ENCODE measurements at places on chromosomes 7 and 10. TPM values are rescaled to one million over a fixed set of nuclear protein-coding genes. Genes with fewer than 3 reads are reported as not detected.

NRG3 gene
- total RNA-seq = not detected

DNA sequence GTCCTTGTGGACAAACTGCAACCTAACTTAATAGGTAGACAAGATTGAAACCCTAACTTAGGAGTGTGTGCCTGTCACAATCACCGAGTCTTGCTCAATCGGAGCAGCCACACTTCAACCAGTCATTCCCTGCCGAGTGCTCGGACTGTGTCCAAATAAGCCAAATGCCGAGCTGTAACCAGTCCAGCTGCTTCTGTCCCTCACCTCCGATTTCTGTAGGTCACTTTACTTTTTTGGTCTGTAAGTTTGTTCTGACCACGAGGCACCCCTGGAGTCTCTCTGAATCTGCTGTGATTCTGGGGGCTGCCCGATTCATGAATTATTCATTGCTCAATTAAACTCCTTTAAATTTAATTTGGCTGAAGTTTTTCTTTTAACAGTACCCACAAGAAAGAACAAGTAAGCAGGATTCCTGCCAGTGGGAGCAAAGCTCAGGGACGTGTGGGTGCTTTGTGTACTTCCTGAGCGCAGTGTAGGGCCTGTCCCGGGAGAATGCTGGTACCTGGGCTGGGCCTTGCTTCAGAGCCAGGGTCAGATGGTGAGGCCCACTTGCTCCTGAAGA is 140.1 kb downstream of the ACTR3B start:
- H3K27ac ChIP-seq = no peak overlapping the region
- no peak overlapping the region for H3K4me3 ChIP-seq
- H3K4me1 ChIP-seq = no peaks in the 10 kb centered on the region
- DNase-seq = no peak
- peaks cover 4% of the 10 kb centered on the region for H3K27me3 ChIP-seq
- no peaks in the 10 kb centered on the region for H3K36me3 ChIP-seq

DNA sequence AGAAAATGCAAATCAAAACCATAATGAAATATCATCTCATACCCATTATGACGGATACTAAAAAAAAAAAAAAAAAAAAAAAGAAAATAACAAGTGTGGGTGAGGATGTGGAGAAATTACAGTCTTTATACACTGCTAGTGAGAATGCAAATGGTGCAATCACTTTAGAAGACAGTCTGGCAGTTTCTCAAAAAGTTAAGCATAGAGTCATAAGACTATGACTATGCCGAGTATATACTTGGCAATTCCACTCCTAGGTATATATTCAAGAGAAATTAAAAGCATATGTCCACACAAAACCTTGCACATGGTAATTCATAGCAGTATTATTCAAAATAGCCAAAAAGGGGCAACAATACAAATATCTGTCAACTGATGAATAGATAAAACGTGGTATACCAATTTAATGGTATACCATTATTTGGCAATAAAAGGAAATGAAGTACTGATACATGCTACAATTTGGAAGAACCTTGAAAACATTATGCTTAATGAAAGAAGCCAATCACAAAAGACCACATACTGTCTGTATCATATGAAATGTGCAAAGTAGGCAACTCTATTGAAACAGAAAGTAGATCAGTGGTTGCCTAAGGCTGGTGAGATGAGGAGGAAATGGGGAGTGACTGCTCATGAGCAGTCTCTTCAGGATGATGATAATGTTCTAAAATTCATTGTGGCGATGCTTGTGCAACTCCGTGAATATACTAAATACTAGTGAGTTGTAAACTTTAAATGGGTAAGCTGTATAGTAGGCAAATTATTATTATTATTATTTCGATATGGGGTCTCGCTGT is 90.1 kb upstream of the NANOS1 start:
- H3K4me3 ChIP-seq = no peak overlapping the region
- no peaks in the 10 kb centered on the region for H3K36me3 ChIP-seq
- DNase-seq = no peak
- no peak overlapping the region for H3K27ac ChIP-seq

DNA sequence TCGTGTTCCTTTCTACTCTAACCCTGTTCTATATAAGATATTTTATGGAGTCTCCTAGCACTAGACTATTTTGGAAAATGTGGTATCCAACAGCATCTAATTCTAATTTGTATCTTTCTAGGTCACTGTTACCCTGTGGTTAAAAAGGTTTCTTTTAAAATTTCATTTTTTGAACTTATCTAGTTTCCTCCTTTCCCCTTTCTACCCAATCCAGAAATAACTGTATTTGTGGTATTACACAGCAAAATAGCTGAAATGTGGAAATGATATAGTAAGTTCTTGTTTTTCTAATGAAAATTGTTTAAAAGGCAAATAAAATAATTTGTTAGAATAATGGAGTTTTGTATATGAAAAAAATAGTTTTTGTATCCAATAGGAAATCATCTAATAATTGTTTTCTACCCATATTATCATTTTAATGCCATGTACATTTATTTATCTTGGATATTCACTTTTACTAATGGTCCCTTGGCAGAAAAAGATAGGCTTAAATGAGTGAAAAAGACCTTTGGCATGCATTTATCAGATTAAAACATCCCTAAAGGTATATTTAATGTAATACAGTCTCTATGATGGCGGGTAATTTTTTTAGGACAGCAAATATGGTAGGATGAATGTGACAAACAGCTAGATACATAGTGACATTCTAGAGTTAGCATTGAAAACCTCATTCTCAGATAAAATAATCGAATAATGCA is 175.5 kb upstream of the PLXDC2 start:
- H3K4me1 ChIP-seq = peaks cover 4% of the 10 kb centered on the region
- no peak overlapping the region for H3K27ac ChIP-seq
- H3K27me3 ChIP-seq = no peaks in the 10 kb centered on the region
- H3K4me3 ChIP-seq = no peak overlapping the region
- DNase-seq = no peak
- H3K36me3 ChIP-seq = no peaks in the 10 kb centered on the region

DNA sequence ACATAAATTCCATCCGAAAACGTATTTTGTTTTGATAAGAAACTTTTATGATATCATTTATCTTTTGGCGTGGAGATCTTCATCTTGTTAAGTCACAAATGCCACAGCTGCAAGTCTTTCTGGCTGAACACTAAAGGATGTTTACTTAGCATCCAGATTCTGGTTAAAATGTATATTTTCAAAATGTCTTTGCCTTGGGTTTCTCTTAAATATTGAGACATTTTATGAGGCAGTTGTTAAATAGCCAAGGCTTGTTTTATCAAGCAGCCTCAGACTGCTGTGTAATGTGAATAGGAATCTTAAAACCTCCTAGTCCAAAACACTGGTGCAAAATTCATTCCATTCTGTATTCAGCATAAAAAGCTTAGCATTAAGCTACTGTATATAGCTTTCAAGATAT is 136.3 kb upstream of the FZD1 start:
- H3K4me3 ChIP-seq = no peak overlapping the region
- no peaks in the 10 kb centered on the region for H3K4me1 ChIP-seq
- no peak overlapping the region for H3K27ac ChIP-seq
- no peak for DNase-seq

NME8 gene
- total RNA-seq = not detected

DNA sequence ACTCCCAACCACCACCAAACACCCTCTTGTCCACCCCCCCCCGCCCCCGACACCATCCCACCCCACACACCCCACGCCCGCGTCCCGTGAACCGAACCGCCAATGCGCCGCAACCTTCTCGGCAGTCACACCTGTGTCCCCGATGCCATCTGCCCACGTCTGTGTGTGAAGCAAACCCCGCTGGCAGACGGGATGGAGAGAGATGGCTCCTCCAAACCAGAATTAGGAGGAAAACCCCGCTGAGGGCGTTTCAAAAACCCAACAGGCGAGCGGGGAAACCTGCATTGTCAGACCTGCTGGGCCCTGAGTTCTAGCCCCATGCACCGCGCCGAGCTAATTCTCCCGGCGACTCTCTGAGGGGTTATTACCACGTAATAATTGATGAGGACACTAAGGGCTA is 28.6 kb upstream of the KCNK18 start:
- no peaks in the 10 kb centered on the region for H3K36me3 ChIP-seq
- H3K27ac ChIP-seq = no peak overlapping the region
- peak; percentile 30 for DNase-seq
- peaks cover 76% of the 10 kb centered on the region for H3K27me3 ChIP-seq

DNA sequence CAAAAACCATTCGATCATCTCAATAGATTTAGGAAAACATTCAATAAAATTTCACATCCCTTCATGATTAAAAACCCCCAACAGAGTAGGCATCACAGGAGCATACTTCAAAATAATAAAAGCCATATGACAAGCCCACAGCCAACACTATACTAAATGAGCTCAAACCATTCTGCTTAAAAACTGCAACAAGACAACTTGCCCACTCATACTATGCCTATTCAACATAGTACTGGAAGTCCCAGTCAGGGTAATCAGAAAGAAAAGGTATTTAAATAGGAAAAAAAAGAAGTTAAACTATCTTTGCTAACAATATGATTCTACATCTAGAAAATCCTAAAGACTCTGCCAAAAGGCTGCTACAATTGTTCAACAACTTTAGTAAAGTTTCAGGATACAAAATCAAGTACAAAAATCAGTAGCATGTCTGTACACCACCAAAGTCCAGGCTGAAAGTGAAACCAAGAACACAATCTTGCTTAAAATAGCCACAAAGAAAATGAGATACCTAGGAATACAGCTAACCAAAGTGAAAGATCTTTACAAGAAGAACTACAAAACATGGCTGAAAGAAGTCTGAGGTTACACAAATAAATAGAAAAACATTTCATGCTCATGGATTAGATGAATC is 882.6 kb downstream of the GRM8 start:
- no peaks in the 10 kb centered on the region for H3K27me3 ChIP-seq
- H3K4me3 ChIP-seq = no peak overlapping the region
- no peak for DNase-seq
- H3K4me1 ChIP-seq = no peaks in the 10 kb centered on the region
- H3K27ac ChIP-seq = no peak overlapping the region
- H3K36me3 ChIP-seq = no peaks in the 10 kb centered on the region

GJD4 gene
- total RNA-seq = not detected

DNA sequence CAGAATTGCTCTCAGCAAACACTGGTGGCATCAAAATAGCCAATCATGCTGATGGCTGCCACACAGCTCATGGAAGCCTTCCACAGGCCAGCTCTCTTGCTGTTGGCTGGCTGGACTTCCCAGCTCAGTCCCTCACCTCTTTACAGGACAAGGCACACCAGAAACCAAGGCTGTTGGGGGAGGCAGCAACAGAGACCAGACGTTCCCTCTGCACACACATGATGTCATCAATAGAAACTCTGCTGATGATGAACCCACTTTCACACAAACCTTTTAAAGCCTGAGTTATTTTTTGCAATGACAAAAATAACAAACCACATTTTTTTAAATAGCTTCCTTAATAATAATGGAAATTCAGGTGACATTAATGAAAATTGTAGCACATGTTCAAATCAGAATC is 300.9 kb upstream of the C7orf33 start:
- H3K36me3 ChIP-seq = no peaks in the 10 kb centered on the region
- no peak overlapping the region for H3K27ac ChIP-seq
- H3K27me3 ChIP-seq = peaks cover 10% of the 10 kb centered on the region

ANK3 gene
- 11.2 TPM for total RNA-seq

DNA sequence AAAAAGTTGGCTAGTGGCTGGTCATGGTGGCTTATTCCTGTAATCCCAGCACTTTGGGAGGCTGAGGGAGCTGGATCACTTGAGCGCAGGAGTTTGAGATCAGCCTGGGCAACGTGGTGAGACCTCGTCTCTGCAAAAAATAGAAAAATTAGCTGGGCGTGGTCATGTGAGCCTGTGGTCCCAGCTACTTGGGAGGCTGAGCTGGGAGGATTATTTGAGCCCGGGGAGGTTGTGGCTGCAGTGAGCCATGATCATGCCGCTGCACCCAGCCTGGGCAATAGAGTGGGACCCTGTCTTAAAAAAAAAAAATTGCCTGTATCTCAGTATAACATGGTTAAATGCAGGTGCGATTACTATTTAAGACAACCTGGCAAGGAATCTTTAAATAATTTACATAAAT is 61.0 kb downstream of the ADD3 start:
- H3K36me3 ChIP-seq = no peaks in the 10 kb centered on the region
- no peaks in the 10 kb centered on the region for H3K27me3 ChIP-seq
- no peak for DNase-seq
- H3K4me3 ChIP-seq = peak overlapping the region; percentile 53
